Right hindlimb (tissue), 1 donor: ENCODE measurements at places on chromosomes 2 and 18.

DNA sequence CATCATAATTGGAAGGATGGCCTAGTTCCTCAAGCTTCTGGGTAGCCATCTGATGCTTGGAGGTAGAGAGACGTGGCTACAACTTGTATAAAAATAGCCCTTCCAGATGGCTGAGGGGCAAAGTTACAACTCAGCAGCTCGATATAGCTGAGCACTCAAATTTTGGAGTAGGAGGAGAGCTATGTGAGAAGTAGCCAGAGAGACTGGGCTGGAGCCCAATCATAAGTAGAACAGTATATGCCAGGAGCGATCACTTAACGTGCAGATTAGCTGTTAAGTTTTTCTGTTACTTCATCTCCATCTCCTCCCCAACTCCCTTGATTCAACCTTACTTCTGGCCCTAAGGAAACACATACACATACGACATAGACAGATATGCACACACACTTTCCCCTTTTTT is 28.8 kb downstream of the CNRIP1 start:
- peak; percentile 27 for DNase-seq

- DNase-seq = no peak
Observed at GRCh38 chr2:116716038-116716437, 1098.5 kb upstream of the DDX18 start.

- DNase-seq = no peak
Observed at GRCh38 chr18:11488175-11488574, 121.2 kb upstream of the SLC35G4 start.

- DNase-seq = no peak
Observed at GRCh38 chr2:236657801-236658200, 88.2 kb downstream of the ACKR3 start.

GRCh38 chr2:173150087-173150486 is 74.4 kb downstream of the MAP3K20 start:
- no peak for DNase-seq

GRCh38 chr18:74654638-74655037 is 57.0 kb downstream of the ZNF407 start:
- no peak for DNase-seq
